Activated T-cell treated with anti-CD3 and anti-CD28 coated beads, Interleukin-2, amount 50 U/mL, for 1 hour (primary cell): ENCODE measurements at places on chromosomes 7 and 10.

- no peak for DNase-seq
Measured at GRCh38 chr10:52644373-52645186, 128.0 kb downstream of the MBL2 start.

- no peak for DNase-seq
Measured at GRCh38 chr10:31590023-31590800, 271.2 kb downstream of the ZEB1 start.

- DNase-seq: no peak
Measured at GRCh38 chr7:28732071-28732869, 225.9 kb downstream of the TRIL start.

GRCh38 chr10:672203-672602 is 17.3 kb downstream of the DIP2C start:
- no peak for DNase-seq

DNA sequence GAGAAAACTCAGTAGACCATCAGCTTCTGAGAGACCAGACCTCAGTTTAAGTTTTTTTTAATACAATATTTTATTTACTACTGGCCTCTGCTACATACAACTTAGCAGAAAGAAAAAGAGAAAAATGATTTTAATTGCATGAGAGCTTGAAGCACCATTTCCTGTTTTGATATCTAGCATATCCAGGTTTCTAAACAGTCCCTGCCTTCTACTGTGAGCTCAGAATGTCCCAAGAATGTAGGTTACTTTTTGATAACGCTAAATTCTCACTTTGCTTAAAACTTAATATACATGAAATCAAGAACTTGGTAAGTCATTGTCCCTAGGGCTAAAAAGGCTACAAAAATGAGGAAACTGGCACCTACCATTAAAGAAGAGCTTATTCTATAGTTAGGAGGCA is 7.0 kb downstream of the TMEM243 start:
- no peak for DNase-seq

- DNase-seq: peak; percentile 67
Measured at GRCh38 chr7:74453322-74454011, at the start of gene GTF2IRD1. Gene GTF2IRD1 (plus strand): TSS chr7:74453906. CDS start chr7:74508081, 54,175 bp downstream.

GRCh38 chr7:52197221-52197620 is 838.2 kb upstream of the POM121L12 start:
- no peak for DNase-seq

- DNase-seq: no peak
Measured at GRCh38 chr7:43303740-43304241, 191.3 kb downstream of the HECW1 start.

DNA sequence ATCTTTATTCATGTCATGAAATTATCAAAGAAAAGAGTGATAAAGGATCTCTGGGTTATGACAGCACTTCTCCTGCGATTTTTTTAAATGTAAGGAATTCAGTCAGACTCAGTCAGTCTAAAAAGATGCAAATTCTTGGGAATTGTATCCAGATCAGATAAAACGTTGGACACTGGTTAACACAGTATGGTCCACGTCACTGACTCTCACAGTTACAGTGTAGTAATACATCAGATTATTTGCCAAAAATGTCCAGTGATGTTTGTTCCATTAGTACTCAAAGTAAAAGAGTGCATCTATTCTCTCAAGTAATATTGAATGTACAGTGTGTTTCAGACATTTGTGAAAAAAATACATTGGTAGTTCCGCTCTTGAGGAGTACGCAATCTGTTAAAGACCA is 224.5 kb downstream of the PCDH15 start:
- no peak for DNase-seq

- no peak for DNase-seq
Measured at GRCh38 chr7:151732834-151733592, 143.9 kb downstream of the PRKAG2 start.

DNA sequence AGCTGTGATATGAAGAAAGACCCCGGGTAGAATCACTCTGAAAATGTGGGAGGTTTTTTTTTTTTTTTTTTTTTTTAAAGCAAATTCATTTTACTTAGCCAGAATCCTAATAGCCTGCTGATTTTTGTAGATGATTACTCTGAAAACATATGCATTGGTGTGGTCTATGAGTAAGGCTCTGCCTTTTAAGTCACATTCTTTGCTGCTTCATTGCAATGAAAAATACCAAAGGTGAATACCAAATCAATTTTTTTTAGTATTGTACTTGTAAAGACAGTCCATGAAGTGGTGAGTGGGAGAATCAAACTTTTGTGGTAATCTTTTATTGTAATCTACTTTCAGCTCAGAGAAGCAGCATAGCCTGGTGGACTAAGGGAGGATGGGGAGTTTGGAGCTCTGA is 130.3 kb downstream of the SDK1 start:
- DNase-seq: no peak

DNA sequence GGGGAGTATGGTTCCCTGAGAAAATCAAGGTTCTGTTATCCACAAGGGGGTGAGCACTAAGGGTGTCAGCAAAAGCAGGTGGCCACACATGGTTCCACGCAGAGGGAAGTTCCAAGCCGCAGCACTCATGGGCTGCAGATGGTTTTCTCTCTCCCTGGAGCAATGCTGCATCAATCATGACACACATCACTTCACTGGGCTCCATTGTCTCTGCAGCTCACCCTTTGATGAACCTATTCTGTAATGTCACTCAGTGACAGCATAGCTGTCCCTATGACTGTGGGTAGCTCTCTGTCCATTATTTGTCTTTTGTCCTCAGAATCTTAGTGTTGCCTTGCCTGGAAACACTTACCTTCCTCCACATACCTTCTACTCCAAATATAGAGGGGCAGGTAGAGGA is 34.8 kb downstream of the LRRC18 start:
- DNase-seq: no peak

- no peak for DNase-seq
Measured at GRCh38 chr10:84890706-84891105, 562.3 kb downstream of the CCSER2 start.

DNA sequence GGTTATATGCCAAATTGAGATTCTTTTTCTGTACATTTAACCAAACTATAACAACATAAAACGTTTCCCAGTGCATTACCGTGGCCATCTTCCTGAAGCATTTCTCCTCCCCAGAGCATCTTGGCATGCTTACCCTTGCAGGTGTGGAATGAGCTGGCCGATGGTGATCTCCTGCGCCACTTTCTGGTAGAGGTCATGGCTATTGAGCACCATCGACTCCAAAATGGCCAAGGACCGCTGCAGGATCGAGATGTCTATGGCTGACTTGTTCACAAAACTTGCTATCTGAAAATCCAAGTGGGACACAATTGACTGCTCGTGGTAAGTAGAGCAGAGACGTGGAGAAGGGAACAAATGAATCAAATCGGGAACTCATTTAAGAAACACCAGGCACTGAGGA is 223.9 kb downstream of the ELMO1 start:
- no peak for DNase-seq

- DNase-seq: no peak
Measured at GRCh38 chr7:69430384-69431021, 167.8 kb upstream of the AUTS2 start.

DNA sequence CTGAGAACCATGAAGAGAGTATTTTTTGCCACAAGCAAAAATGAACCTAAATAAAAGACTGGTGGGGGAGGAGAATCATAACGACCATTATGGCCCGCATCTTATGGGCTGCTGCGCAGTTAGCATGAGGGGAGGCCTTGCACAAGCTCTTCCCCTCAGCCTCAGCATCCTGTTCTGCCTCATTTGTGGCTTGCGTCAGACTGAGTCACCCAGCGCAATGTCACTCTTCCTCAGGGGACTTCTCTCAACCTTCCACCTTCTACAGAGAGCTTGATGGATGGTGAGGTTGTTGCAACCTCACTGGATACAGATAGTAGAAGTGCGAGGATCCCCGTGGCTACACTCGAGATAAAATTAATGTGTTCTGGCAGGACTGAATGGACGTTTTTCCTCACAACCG is 16.8 kb upstream of the GPR15LG start:
- DNase-seq: peak; percentile 49

DNA sequence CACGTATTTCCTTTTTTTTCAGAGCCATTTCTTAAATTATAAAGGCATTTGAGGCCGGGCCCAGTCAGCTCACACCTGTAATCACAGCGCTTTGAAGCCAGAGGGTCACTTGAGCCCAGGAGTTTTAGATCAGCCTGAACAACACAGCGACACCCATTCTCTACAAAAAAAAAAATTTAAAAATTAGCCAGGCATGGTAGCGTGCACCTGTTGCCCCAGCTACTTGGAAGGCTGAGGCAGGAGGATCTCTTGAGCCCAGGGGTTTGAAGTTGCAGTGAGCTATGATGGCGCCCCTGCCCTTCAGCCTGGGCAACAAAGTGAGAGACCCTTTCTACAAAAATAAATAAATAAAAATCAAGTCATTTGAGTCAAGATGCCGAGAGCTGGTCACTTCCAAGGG is 3.0 kb downstream of the TMEM130 start:
- no peak for DNase-seq

DNA sequence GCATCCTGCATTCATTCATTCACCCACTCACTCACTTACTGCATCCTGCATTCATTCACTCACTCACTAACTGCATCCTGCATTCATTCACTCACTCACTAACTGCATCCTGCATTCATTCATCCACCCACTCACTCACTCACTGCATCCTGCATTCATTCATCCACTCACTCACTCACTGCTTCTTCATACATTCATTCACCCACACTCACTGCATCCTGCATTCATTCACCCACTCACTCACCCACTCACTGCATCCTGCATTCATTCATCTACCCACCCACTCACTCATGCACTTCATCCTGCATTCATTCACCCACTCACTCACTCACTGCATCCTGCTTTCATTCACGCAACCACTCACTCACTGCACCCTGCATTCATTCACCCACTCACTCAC is 1.5 kb upstream of the SNX8 start:
- no peak for DNase-seq

DNA sequence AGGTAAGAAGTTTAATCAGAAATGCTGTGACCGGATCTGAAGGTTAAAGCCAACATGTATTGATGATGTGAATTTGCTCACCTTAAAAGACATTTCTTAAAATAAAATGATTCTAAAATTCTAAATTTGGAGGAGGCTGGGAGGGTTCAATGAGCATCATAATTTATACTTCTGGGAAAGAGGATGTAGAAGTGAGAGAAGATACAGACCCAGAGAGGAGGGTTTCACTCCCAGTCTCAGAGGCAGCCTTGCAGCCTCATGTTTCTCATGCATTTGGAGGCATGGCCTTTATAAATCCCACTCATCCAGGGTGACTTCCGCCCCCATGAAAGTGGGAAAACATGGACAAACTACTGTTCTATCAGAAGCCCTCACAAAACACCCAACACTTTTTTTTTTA is 305.6 kb upstream of the PITRM1 start:
- no peak for DNase-seq

DNA sequence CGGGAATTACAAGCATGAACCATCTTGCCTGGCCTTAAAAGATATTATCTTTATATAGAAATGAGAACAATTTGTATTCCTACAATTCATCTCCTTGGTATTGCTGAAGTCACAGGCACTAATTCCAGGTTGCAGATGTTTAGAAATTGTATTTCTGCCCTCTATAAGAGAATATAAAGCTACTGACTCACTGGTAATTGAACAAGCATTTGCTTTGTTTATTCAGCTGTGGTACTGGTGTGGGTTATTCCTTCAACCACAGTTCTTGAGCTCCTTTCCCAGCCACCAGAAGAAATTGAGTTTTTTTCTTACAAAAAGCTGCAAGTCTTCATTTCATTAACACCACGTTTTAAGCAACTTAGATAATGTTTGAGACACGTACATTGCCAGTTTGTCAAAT is 29.0 kb upstream of the MPP7 start:
- no peak for DNase-seq

- DNase-seq: no peak
Measured at GRCh38 chr10:62154231-62154630, 114.4 kb downstream of the RTKN2 start.

DNA sequence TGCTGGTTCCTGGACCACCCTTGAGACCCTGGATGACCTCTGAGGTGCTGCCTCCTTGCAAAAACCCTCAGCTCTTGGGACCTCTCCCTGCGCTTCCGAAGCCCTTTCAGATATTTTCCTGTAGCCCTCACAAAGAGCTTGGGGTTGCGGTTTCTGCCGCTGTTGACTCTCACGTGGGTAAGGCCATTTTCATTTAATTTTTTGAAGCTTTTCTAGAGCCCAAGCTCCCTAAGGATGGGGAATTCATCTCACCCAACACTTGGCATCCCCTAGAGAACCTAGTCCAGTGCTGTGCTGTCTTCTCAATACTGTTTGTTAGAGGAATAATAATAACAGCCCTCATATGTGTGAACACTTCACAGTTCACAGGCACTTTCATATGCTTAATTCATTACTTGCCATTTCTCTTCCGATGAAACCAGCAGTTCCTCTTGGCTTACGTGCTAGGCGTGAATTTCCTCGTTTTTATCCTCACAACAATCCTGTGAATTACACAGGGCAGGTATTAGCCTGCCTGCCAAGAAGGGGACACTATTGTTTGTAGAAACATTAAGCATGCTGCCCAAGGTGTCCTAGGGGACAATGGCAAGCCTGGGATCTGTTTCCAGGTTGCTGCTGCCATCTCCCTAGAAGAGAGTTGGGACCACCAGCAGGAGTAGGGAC is 71.6 kb upstream of the CTBP2 start:
- no peak for DNase-seq
